Dermis blood vessel endothelial cell (primary cell): ENCODE measurements at places on chromosomes 2 and 18.

GRCh38 chr18:44850001-44850400, 169.3 kb downstream of the SETBP1 start:
- DNase-seq, result no peak

GRCh38 chr18:56289381-56289780, 349.0 kb downstream of the TXNL1 start:
- no peak for DNase-seq

DNA sequence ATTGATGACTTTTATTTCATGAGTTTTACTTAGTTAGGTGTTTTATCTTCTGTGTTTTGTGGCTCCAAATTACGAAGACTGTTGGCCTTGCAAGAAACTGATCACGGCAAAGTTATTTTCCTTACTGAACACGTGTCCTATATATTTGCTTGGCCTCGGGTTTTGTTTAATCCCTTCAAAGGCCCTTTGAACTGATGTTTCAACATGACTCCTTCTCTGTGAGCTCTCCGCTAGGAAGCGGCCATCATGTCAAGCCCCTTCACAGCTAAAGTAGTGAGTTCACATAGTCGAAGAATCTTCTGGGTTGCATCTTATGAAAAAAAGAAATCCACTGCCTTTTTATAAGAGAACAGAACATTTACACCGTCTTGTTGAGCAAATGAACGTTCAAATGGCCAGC, 159.3 kb downstream of the GBX2 start:
- no peak for DNase-seq

DNA sequence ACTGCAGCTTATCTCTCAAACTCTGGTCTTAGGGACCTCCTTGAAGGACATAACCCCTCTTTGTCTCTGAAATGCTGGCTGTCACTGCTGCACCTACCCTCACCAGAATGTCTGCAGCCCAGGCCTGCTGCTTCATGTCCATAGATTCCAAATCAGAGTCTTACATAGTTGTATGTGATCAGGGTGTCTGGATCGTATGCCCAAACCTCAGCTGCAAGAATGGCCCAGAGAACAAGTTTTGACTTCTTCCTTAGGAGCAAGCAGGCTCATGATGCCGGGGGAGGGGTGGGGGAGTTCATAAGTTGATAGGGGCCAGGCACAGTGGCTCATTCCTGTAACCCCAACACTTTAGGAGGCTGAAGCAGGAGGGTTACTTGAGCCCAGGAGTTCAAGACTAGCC, 55.8 kb upstream of the RMDN2 start:
- no peak for DNase-seq
